ENCODE measurements at places on chromosomes 5 and 9.

DNA sequence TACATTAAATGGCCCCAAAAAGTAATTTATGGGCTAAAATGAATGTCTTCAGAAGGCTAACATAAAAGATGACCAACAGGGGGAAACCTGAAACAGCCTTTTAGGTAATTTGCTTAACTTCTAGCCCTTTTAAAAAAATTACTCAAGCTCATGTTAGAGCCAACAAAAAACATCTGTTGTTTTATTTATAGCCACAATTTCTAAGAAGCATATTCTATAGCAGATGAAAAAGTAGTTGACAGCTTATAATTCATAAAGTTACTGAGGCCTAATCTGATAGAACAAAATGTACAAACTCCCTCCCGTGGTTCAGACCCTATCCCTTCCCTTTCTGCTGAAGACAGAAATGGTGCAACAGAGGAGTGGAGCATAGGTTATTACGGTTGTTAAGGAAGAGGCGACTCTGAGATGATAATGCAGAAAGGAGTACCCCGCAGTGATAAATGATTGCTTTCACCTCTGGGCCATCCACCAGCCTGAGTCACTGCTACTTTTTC, 46.1 kb downstream of the PIK3R1 start:
- DNase-seq: no peak

DNA sequence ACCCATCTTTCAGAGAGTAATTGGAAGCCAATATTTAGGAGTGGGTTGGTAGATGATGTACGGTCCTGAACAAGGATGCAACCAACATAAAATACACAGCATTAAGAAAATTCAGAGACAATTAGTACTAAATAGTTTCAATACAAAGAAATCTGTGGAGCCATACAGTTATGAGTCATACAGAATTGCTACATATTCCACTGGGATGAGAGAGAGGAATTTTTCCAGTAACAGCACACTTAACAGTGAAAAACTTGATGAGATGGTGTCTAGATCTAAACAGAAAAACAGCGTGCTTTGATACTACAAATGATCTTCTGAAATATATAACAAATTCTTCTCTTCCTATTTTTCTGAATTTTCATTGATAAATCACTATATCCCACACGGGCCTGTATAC, 1999.3 kb upstream of the CDH9 start:
- no peak for DNase-seq

- no peak for DNase-seq
Observed at GRCh38 chr9:74960561-74960960, 7.8 kb upstream of the C9orf40 start.

- DNase-seq: no peak
Observed at GRCh38 chr5:82339792-82340191, 61.6 kb upstream of the RPS23 start.

DNA sequence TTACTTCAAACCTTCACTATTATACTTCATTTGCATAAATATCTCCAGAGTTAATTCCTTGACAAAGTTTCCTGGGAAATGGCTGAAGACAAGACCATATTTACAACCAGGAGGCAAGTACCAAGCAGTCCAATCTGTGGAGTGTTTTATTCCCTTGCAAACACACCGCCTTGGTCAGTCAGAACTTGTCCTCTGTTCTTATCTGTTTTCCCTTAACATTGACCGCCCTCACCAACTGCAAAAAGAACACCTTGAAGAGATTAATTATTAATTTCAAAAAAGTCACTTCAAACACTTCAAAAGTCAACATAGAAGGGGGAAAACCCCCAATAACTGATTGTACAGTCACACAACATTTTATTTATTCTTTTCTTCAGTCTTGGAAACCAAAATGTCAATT, 269.0 kb upstream of the RGMB start:
- DNase-seq: no peak

DNA sequence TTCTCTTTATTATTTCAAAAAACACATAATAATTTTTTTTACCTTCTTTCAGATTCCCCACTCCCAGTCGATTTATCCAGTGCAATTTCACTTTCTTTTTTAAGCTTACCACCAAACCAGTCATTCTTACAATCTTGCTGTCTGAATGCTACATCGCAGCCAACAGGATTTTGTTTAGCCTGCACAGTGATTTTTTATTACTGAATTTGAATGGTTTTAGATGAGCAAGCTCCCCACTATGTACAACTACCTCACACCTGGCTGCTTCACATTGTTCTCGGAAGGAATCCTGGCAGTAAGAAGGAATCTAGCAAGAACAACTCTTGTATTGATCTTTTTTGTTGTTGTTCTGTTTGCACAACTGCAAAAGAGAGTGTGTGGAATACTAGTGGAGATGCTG, 668.1 kb upstream of the WWC1 start:
- DNase-seq: no peak

DNA sequence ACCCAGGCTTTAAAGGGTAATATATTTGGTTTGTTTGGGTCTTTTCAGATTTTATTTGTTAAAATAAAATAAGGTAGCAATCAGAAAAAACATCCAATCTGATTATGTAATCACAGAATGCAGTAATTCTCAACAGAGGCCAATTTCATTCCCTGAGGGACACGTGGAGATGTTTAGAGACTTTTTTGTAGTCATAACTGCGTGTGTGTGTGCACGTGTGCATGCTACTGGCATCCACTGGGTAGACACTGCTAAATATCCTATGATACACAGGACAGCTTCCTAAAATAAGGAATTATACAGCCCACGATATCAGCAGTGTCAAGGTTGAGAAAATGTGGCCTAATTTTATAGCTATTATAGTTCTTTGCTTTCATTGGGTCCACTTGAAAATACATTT, 180.8 kb upstream of the KLF9 start:
- no peak for DNase-seq

DNA sequence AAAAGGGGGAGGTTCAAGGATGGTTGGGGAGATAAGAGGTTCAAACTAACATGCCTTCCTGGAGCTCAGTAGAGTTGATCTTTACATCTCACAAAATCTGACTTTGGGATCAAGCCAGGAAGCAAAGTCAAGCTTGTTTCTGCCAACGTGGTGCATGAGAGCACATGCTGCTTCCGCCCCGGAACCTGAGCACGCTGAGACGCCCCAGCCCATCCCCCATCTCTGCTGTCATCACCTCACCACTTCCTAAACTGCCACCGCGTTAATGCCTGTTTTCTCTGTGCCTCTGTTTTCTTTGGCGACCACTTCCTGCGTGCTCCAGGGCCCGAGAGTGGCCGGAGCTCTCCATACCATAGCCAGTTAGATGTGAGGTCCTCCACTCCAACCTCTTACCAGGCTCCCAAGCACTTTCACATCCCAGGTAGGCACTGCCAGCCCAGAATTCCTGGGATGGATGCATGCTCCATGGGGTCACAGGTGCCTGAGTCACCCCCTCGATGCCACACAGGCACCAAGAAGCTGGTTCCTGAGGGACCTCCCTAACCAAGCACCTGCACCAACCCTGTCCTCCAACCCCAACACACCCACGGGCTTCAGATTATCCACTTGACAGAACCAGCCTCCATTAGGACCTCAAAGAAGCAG, 31.2 kb upstream of the AFAP1L1 start:
- peak; percentile 59 for DNase-seq

GRCh38 chr5:107247427-107247826, 423.3 kb downstream of the EFNA5 start:
- DNase-seq: no peak

GRCh38 chr5:37808945-37809344, 30.9 kb downstream of the GDNF start:
- DNase-seq: no peak

GRCh38 chr5:111234125-111234524, 9.9 kb downstream of the CAMK4 start:
- no peak for DNase-seq

GRCh38 chr5:143955141-143955540, 143.2 kb downstream of the HMHB1 start:
- no peak for DNase-seq

DNA sequence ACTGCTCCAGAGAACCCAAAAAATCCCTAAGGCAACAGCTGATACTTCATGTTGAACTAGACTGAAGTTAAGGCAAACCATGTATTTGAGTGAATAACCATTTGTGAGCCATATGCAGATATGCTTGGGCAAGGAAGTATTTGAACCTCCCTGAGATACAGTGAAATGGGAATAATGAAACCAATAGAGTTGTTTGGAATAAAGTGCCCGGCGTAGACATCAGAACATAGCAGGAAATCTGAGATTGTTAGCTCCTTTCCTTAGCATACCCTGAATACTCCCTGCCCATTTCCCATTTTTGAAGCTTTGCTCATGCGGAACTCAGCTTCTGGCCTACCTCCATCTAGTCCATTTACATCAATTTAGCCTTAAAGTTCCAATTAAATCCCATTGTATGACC, 611.9 kb downstream of the EFNA5 start:
- no peak for DNase-seq

DNA sequence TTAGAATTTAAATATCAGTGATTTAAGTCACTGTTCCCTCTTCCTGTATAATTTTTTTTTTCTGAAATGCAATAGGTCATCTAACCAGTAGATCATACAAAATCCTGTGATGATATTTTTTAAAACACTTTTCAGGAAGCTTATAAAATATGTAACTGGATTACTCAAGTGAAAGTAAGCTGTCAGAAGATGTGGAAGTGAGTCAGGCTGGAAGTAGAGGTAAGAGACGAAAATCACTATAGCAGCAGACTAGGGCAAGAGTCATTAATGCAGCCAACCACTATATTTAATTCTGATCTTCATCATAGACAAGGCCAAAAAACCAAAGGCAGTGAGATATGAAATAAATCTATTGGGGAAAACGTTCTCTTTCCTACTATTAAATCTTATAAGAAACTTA, 65.7 kb upstream of the C6 start:
- DNase-seq: no peak

DNA sequence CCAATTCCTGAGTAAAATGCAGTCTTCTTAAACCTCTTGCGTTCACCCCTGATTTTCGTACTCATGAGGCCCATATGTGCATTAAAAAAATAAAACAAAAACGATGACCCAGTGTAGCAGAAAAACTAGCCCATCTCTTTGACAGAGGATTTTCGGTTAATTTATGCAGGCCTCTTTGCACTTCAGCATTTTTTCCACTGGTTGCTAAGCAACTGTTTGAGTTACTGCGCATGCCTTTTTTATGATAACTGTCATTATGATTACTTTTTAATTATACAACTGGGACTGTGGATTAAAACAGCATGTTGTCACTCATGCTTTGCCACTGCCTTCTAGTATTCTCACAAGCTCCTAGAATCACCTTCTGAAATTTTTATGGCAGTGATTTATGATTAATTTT, 165.0 kb downstream of the SMARCA2 start:
- no peak for DNase-seq

- DNase-seq: no peak
Observed at GRCh38 chr9:127132921-127133647, 10.6 kb upstream of the ANGPTL2 start.

- no peak for DNase-seq
Observed at GRCh38 chr5:139985733-139986132, 57.4 kb downstream of the NRG2 start.

DNA sequence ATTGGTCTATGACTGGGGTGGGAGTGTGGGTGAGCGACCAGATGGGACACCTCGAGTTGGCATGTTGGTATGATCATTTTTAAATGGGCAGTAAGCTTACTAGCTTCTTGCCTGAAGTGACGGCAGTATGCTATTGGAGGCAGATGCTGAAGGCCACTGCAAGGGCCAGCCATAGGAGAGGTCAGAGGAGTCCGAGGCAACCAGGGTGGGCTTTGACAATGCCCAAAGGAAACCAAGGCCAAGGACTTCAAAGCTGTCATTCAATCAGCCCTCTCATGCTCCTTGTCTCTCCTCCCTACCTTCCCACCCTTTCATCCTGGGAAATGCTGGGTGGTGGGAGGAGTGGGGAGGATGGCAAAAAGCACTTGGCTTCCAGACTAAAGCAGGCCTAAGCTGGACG, 57.1 kb upstream of the GLRX start:
- DNase-seq: no peak

GRCh38 chr9:4762108-4762885, 21.3 kb upstream of the AK3 start:
- peak; percentile 55 for DNase-seq

GRCh38 chr9:98610211-98610610, 98.5 kb downstream of the GABBR2 start:
- DNase-seq: no peak

- no peak for DNase-seq
Observed at GRCh38 chr5:10278658-10279279, 28.7 kb downstream of the CCT5 start.

DNA sequence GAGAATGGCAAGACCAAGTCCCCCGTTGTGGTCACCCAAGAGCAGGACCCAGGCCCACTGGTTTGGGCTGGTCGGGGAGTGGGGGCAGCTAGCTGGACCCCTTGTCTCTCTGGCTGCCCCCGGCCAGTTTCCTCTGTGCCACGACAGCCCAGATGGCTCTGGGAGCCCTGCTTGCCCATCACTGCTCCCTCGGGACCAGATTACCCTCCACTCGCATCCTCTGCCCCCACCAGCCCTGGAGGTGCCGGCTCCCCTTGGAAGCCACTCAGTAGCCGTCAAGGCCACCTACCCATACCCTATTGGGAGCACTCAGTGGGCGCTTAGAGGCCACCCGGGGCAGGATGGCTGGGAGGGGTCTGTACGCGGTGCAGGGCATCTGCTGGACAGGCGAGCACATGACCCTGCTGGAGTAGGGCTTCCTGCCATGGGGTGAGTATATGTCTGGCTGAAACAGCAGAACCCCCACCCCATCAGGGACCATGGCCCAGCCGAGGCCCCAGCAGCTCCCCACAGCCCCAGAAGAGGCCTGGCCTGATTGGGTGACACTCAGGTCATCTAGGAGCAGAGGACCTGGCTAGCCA, 70.0 kb downstream of the ZNF354C start:
- no peak for DNase-seq

GRCh38 chr5:113807427-113807991, 294.0 kb downstream of the YTHDC2 start:
- DNase-seq: no peak

- DNase-seq: no peak
Observed at GRCh38 chr9:95018099-95018936, 291.8 kb downstream of the AOPEP start.

DNA sequence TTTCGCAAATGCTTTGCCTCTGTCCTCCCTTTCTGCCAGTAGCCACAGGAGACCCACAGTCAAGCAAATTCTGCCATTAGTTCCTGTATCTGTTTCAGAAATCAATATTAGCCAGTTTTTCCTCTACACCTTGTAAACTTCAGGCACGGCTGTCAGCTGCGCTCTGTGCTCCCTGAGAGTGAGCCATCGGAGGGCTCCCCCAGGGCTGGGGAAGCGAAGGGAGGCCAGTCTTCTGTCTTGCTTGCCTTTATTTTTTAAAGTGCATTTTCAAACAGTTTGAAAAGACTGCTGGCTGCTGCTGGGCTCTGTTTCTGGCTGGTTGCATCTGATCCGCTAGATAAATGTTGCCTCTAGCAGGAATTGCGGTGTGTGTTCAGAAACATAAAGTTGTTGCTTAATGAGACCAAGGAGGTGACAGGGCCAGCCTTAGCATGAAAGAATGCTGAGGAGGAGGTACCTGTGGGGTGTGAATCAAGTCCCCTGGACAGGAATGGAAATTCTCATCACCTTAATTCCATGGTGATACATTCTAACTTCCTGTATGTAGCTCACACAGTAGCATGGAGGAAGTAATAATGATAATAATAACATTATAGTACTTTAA, 421.7 kb upstream of the KIF2A start:
- DNase-seq: no peak

GRCh38 chr5:78519198-78519941, 129.2 kb downstream of the LHFPL2 start:
- DNase-seq: no peak

- DNase-seq: no peak
Observed at GRCh38 chr5:129747572-129748407, at the start of gene MINAR2. MINAR2 (plus strand) TSS chr5:129748094; CDS start chr5:129748191, 97 bp downstream.
